ENCODE measurements at places on chromosomes 11 and 22.

DNA sequence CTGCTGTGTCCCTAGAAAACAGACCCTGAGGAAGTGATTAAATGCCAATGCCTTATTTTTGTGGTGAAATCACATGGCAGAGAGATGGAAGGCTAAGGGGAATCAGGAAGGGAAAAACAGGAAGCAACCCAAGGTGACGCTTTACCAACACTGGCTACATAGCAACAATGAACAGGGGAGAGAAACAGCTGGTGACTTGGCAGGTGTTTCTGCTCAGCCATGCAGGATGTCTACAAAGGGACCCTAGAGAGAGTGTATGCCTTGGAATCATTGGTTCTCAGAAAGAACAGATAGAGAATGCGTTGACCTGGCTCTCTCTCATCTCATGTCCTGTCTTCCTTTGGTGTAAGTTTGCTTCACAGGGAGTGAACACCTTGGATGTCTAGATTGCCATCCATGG is 911.9 kb downstream of the OPCML start:
- no peak for DNase-seq

DNA sequence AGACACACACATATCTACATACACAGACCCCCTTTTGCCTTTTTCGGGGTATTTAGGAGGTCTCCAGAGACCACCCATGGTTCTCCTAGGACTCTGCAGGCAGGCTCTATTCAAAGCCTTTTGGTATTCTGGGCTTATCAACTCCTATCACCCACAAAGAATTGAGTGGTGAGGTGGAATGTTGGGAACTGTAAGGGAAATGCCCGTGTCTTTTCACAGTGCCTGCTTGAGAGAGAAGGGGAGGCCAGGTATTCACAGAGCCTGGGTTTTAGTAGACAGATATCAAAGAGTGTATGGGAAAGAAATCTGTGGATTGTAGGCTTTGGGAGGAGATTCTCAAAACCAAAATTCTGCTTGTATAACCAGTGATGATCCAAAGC is 44.0 kb upstream of the CSNK2A3 start:
- no peak for DNase-seq

- no peak for DNase-seq
These were observed 48.4 kb downstream of the KCNJ4 start for GRCh38 chr22:38406617-38407016.

DNA sequence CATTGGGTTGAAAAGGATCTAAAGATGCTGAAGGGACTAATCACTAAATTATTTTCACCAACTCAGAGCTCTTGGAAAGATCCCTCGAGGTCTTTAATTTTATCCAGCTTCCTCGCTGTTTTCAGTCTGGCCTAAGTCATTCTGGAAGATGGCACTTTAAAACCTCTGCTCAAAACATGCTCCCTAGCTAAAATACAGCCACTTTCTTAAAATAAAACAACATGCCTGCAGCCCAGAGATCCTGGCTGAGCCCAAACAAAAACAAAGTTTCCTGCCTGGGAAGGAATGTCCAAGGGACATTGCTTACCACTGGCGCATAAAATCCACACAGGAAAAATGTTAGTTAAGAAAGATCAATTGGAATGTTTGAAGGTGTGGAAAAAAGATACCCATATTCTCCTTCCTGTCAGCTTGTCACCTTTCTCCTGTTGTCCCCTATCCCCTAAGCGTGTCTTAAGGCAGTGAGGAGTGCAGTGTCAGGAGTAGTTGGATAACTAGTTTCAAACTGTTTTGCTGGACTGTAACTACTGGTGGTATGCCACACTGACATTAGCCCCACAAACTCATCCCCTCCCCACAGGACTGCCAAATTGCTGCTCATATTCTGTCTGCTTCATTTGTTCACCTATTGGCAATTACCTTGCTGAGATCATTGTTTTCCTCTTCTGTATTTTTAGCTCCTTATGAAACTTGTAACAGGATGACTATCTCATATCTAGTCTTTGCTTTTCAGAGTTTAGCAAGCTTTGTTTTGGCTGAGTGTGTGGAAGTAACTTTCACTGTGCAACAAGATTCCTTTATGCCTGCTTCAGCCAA is 108.3 kb upstream of the SESN3 start:
- no peak for DNase-seq

- DNase-seq, result no peak
These were observed 24.6 kb downstream of the STIM1 start for GRCh38 chr11:3879967-3880542.

GRCh38 chr11:10539339-10539738 is 1.6 kb downstream of the RNF141 start:
- no peak for DNase-seq

GRCh38 chr22:36386900-36387708 is 663 bp downstream of the MYH9 start:
- DNase-seq, result no peak

- no peak for DNase-seq
These were observed 101.8 kb downstream of the USP35 start for GRCh38 chr11:78290293-78291176.

DNA sequence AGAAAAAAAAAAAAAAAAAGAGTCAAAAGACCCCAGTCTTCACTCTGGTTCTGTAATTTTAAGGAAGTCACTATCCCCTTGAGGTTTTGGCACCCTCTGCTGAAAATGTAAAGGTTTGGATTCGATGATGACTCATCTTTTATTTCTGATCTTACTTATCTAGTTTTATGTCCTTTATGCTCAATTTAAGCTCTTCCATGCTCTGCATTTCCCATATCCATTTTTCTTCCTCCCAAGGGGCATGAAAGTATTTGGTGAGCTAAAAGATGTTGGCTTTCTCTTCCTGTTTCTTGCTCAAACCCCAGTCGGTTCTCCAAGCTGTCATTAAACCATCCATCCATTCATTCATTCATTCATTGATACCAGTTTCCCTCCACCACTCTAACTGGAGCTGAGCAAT is 61.0 kb upstream of the CDON start:
- DNase-seq, result no peak

DNA sequence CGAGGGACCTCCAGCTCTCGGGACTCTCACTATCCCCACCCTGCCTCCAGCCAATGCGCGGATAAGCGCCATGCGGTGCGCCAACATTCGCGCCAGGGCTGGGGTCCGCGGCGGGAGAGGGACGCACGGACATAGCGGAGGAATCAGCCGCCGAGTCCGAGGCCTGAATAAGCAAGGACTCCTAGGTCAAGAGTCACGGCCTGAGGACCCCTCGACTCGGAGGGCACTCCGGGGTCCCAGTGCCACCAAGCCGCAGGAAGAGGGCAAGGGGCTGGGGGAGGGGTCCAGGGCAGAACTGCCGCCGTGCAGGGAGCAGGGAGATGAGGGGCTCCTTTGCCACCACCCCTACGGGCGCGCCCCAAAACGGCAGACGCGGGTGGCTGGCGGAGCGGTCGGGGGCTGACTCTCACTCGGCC is 552 bp downstream of the DSCAML1 start:
- DNase-seq, result no peak

- DNase-seq, result no peak
These were observed 24.7 kb downstream of the PC start for GRCh38 chr11:66933531-66933930.

- DNase-seq, result no peak
These were observed 351.9 kb downstream of the ETS1 start for GRCh38 chr11:128235426-128235825.

DNA sequence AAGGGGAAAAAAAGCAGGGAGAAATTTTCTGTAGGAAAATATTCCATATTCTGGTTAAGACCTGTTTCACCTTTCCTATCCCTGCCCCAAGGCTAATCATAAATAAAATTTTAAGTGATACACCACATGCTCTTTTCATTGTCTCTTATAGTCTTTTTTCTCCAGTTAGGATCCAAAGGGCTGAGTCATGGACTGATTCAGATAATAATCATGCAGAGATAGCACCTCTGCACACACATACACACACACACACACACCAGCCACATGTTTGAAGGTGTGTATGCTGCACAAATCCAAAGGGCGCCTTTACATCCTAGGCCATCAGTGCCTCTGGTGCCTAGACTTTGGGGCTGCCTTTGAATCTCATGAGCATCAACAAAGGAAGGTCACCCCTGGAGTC is 35.5 kb upstream of the CWF19L2 start:
- DNase-seq, result no peak

GRCh38 chr11:35214792-35215193 is 75.8 kb downstream of the CD44 start:
- no peak for DNase-seq

GRCh38 chr11:69002570-69003231 is 10.3 kb downstream of the MRGPRF start:
- DNase-seq, result no peak

GRCh38 chr11:131760091-131761061 is 390.0 kb downstream of the NTM start:
- DNase-seq, result no peak

Data from NCI-H1930 (cell line).